ENCODE measurements at places on chromosomes 1 and 21. TPM values are rescaled to one million over a fixed set of nuclear protein-coding genes. Genes with fewer than 3 reads are reported as not detected.

Gene MINDY1
- 19.7 TPM for total RNA-seq

Gene AADACL3
- not detected for total RNA-seq

Gene FAM163A
- 0.53 TPM for total RNA-seq

Gene SLC66A1
- 7.7 TPM for total RNA-seq

Gene HES5
- 2.5 TPM for total RNA-seq

Gene NBPF1
- total RNA-seq = 137 TPM

Gene SAMSN1
- total RNA-seq = 16.2 TPM

Gene GBP7
- total RNA-seq = not detected

Gene SETD4
- 33.9 TPM for total RNA-seq

Gene KIF26B
- total RNA-seq = 12.2 TPM

Gene ITLN2
- not detected for total RNA-seq

Gene CACHD1
- total RNA-seq = 22.3 TPM

Gene C1orf94
- total RNA-seq = not detected

Gene FAM110D
- 1.6 TPM for total RNA-seq

Gene METTL13
- 14.9 TPM for total RNA-seq

Gene JAM2
- 62.1 TPM for total RNA-seq

Gene GUCA2B
- total RNA-seq = not detected

Gene LRRC3
- 1.5 TPM for total RNA-seq

Gene IFNLR1
- total RNA-seq = 0.79 TPM

Gene CD53
- total RNA-seq = 21.5 TPM

Gene GSTM4
- total RNA-seq = 12.4 TPM

Gene ELOA
- 17.3 TPM for total RNA-seq

Gene AIM2
- 3.0 TPM for total RNA-seq

Gene FBXO28
- 54.4 TPM for total RNA-seq

Gene SPATC1L
- total RNA-seq = 3.6 TPM

Gene SLAMF9
- not detected for total RNA-seq

Gene ANKRD34A
- 0.21 TPM for total RNA-seq

Gene FCGR2B
- total RNA-seq = 3.4 TPM

Gene SPOCD1
- total RNA-seq = 0.90 TPM
